NCI-H187 (cell line): ENCODE measurements at places on chromosomes 3 and 15.

DNA sequence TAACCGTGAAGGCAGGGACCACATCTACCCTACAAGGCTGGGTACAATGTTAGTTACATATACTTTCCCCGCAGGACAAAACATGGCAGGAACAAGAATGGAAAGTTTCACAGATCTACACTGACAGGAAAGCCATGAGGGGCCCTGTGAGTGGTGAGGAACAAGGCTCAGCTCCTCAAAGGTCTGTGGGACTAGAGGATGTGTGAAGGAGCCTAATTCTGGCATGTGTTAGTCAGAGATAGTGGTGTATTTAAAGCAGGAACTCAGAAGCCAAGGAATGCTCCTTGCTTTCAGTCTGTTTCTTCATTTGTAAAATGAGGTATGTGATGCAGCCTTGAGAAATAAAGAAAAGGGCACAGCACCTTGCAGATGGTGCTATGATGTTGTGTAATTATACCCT, 25.1 kb downstream of the ETV5 start:
- no peak for DNase-seq

- DNase-seq: no peak
These were observed 74.6 kb downstream of the UBE2E2 start for GRCh38 chr3:23277688-23278087.

GRCh38 chr3:14431917-14432834, 29.8 kb downstream of the SLC6A6 start:
- no peak for DNase-seq

DNA sequence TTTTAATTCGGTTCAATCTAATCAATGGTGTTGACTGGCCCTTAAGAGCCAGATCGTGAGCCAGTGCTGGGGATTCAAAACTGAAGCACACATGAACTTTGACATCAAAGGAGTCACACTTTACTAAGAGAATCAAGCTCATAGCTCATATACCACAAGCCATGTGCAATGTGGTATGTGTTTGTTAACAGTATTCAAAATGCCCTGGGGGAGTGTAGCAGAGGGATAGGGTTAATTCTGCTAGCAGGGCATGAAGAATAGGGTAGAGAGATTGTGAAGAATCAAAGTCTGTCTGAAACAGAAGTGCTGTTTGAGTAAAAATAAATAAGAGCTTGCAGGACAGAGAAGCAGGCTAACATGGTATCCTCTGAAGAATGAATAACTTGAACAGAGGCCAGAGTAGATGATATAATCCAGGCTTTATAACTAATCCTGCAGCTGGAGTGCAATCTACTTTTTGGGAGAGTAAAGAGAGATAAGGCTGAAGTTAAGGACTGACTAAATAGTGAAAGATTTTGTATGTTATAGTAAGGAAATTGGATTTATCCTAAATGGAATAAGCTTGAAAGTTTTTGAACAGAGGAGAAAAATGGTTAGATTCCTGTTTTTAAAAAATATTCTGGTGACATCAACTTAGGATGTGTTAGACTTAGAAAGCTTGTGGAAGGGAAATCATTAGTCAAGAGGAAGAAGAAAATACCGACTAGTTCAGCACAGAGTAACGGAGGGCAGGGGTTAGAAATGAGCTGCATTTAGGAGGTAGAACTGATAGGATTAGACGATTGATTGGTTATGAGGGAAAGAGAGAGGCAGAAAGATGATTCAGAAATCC, 292.0 kb downstream of the NFKBIZ start:
- DNase-seq: no peak

- no peak for DNase-seq
These were observed 40.5 kb downstream of the SCN11A start for GRCh38 chr3:39011191-39011736.

DNA sequence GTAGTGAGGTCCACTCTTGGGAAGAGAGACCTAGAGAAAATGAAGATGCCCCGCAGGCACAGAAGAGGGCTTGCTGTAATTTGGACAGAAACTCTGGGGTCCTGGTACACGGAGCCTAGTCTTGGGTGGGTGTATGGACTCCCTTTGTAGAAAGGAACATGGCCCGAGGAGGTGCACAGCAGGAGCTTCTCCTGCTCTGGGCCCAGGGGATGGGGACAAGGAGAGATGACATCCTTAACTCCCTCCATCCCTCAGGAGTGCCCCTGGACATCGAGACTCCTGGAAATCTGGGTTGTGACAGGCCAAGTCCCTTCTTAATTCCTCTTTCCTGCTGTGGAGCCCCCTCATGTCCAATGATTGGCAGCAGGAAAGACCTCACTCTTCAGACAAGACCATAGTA, 29.9 kb upstream of the ABHD2 start:
- DNase-seq: no peak

GRCh38 chr15:32943711-32944110, 225.9 kb downstream of the GREM1 start:
- DNase-seq: no peak

DNA sequence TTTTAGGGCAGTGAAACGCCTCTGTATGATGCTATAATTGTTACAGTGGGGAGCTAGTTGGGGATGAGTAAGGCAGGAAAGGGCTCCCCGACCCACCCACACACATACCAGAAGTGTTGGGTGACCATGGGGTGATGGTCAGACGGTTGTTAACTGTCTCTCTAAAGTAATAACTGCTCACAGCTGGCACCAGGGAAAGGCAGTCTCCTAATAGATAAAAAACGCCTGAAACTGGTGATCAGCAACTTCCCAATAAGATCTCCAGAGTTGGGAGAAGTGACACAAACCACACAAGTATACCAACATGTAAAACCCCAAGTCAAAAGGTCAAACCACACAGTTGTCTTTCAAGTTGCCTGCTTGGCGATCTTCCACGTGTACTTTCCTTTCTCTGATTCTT, 346.5 kb upstream of the CNTN4 start:
- DNase-seq: no peak
